ENCODE measurements at places on chromosomes 2 and 18.

- no peak for DNase-seq
These were observed 222.1 kb downstream of the LPIN1 start for GRCh38 chr2:11968521-11968920.

DNA sequence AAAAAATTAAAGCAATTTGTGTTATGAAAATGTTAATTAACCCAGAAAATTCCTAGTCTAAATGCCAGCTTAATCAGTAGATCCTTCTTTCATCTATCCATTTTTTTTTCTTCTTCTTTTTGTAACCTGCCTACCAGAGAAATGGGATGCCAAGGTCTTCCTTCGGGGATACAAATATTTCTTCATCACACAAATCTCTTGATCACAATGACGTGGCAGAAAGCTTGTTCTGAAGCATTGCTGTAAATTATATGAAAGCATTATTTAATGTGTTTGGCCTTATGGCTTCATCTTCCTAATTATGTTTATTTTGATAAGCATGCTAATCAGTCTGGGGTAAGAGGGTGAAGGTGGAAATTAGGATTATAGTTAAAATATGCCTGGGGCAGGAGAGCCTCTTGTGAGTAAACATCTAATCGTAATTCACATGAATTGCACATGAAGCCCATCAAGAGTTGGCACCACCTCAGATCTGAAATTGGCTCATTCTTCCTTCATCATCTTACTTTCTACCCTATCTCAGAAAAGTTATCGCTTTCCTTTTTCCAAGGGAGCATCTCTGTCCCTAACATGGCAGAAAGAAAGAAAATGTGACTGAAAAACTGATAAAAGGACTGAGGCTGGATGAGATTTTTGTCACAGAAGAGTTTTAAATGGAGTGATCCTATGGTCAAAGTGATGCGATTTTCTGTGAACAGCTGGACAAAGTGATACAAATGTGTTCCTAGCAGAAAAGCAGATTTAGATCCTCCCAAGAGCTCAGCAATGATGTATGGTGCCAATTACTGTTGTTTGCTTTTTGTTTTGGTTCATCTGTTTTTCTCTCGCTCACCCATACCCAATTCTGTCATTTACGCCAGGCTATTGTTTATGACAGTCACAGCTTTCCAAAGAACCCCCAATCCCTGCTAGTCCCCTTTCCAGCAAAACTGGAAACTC is 76.9 kb upstream of the PMAIP1 start:
- DNase-seq = no peak

DNA sequence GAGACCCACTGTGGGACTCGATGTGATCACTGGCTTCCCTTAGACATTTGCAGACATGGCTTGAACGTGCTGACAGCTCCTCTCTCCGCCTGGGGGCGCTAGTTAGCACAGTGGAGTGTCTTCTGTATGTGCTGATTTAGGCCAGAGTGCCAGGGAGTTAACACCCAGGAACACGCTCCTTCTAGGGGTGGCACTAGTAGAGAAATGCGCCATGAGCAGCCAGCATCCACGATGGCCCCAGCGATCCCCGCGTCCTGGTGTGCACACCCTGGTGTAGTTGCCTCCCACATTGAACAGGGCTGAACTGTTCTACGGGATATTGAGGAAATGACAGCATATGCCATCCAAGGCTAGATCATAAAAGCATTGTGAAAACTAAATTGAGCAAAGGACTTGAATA is 11.4 kb upstream of the NMUR1 start:
- peak; percentile 68 for DNase-seq

GRCh38 chr2:150066490-150066889 is 421.0 kb downstream of the RND3 start:
- no peak for DNase-seq

DNA sequence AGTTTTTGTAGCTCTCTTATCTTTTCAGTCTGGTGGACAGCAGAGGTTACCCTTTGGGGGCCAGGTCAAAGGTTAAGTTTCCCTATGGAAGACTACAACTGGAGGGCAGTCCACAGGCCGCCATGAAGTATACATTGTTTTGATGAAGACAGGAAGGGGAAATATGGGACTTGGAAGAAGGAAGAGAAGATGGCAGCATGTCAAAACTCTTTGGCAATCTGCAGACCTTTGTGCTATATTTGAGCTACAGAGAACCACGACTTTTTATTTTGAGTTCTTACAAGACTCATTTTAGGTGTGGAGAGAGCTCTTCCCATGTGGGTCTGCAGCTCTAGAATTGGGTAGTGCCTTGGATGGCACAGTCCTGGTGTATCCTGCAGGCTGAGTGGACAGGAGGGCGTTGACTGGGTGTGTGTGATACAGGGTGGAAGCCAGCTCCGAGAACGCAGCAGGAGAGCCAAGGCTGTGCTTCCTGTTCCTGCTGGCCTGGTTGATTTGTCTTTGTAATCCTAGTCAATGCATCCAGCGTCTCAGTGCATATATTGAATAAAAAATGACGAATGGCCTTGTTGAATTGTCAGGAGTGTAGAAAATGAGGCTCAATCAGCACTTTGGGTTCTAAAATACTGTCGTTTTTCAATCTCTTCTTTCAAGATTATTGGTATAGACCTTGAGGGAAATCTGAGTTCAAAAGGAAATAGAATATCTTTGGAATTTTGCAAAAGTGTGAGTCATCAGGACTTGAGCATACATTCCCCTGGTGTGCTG is 11.5 kb downstream of the ITGA6 start:
- DNase-seq = no peak

DNA sequence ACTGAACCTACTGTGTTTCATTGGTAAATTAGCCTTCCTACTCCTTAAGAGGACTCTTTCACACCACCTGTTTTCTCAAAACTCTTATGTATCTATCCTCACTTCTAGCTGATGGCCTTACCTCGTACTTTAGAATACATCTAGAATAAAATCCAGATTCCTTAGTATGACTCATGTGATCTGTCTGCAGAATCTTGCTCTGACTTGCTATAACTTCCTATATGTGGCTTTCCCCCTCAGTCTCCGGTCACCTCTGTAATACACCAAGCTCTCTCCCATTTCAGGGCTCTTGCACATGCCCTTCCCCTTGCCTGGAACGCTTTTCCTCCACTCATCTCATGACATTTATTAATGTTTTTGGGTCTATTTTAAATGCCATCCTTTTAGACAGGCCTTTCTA is 95.6 kb upstream of the LHCGR start:
- DNase-seq = no peak

DNA sequence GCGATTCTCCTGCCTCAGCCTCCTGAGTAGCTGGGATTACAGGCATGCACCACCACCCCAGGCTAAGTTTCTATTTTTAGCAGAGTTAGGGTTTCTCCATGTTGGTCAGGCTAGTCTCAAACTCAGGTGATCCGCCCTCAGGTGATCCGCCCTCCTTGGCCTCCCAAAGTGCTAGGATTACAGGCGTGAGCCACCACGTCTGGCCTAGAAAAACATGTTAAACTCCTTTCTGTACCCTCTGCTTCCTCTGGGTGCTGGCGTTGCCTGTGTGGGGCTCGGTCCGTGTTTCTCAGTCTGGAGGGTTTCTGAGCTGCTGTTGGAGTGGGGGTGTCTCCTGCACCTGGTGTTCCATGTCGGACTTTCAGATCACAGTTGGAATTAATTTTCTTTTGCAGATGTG is 17.9 kb downstream of the LDLRAD4 start:
- DNase-seq = no peak

- DNase-seq = no peak
These were observed 426.5 kb downstream of the SLC4A3 start for GRCh38 chr2:220053919-220054318.

GRCh38 chr18:3747176-3747973 is 297.4 kb downstream of the TGIF1 start:
- DNase-seq = no peak

- no peak for DNase-seq
These were observed 44.7 kb downstream of the ANKRD44 start for GRCh38 chr2:197265924-197266323.

GRCh38 chr2:150669492-150669891 is 182.0 kb upstream of the RND3 start:
- no peak for DNase-seq

DNA sequence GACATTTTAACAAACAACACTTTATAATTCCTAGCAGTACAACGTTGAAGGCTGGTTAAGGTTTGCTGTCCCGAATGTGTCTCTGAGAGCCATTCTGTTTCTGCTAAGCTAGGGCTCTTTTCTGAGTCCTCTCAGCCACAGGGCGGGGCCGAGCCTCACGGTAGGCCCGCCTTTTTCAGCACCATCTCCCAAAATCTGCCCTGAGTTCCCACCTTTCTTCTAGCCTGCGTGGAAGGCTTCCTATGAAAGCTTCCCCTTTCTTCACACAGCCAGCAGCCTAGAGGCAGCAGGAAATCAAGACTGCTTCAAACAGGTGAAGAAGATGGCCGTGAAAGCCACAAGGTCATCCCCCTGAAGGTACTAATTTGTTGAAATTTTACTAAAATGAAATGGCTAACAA is 255.5 kb downstream of the CDH2 start:
- DNase-seq = no peak

GRCh38 chr2:121303531-121304263 is 18.7 kb upstream of the TFCP2L1 start:
- no peak for DNase-seq

GRCh38 chr2:185208261-185208660 is 530.3 kb upstream of the FSIP2 start:
- peak; percentile 58 for DNase-seq

GRCh38 chr2:222538535-222538934 is 114.2 kb downstream of the SGPP2 start:
- DNase-seq = no peak

DNA sequence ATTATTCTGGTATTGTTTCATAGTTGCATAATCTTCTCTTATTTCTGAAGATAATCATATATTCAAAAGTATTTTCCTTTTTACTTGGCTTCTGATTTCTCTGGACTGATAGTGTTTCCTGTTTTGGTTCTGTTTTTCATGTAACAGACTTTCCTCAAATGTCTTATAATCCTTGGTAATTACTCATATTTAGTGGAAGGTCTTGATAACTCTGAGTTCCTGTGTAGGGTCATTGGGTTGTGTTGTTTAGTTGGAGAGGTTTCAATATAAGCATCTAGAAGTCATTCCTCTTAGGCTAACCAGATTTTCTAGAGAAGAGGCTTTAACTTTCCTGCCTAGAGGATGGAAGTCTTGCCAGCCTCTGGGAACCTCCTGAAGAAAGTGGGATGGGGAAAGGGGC is 23.8 kb downstream of the MFSD6 start:
- no peak for DNase-seq

GRCh38 chr2:5290900-5291546 is 401.2 kb upstream of the SOX11 start:
- DNase-seq = no peak

DNA sequence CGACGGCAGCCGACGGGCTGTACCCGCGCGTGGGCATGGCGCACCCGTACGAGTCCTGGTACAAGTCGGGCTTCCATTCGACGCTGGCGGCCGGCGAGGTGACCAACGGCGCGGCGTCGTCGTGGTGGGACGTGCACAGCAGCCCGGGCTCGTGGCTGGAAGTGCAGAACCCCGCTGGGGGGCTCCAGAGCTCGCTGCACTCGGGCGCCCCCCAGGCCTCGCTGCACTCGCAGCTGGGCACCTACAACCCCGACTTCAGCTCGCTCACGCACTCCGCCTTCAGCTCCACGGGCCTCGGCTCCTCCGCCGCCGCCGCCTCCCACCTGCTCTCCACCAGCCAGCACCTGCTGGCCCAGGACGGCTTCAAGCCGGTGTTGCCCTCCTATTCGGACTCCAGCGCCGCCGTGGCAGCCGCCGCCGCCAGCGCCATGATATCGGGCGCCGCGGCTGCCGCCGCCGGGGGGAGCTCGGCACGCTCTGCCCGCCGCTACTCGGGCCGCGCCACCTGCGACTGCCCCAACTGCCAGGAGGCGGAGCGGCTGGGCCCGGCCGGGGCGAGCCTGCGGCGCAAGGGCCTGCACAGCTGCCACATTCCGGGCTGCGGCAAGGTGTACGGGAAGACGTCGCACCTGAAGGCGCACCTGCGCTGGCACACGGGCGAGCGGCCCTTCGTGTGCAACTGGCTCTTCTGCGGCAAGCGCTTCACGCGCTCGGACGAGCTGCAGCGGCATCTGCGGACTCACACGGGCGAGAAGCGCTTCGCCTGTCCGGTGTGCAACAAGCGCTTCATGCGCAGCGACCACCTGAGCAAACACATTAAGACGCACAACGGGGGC is 2.0 kb downstream of the SP9 start:
- no peak for DNase-seq

DNA sequence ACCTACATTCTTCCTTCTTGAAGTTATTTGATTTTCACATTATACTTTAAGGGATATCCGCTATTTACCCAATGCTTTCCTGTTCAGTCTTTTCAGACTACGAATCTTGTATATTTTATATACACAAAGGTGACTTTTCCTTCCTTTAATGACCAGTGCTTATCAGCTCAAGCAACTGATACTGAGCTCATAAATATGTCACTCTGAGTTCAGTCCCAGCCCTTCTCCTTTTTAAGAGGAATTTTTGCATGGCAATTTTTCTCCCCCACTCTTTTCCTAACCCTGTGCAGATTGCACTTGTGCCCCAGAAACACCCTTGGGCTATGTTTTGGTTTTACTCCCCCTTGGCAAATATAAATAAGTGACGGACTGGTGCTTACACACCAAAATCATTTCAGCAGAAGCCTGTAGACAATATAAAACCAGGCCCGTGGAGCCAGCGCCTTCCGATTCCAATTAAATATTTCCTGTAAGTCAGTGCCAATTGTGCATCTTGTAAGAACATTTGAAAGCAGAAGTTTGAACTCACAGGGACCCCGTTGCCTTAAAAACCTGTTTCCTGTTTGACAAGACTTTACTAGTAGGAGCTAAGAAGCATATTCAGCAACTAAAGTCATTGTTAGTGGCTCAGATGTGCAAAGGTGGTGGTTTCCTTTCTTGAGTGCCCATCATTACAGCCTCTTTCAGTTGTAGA is 66.3 kb upstream of the GATA6 start:
- DNase-seq = no peak

DNA sequence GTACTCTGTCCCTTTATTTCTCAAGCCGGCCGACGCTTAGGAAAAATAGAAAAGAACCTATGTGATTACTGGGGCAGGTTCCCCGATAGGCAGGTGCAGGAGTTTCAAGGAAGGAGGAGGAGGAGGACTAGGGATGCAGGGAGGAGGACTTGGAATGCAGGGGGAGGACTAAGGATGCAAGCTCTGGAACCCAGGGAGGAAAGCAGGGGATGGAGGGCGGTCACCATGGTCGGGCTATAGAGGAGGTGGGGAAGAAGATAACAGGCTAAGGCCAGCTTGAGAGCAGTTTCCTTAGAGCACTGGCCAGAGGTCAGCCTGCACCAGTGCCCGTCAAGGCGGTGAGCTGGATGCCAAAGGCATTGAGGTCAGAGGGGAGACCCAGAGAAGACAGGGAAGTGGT is 18.7 kb upstream of the B3GNT7 start:
- no peak for DNase-seq

- DNase-seq = no peak
These were observed 84.2 kb downstream of the LRRFIP1 start for GRCh38 chr2:237711458-237712150.

- no peak for DNase-seq
These were observed 162.9 kb downstream of the MTCL1 start for GRCh38 chr18:8868276-8868675.

DNA sequence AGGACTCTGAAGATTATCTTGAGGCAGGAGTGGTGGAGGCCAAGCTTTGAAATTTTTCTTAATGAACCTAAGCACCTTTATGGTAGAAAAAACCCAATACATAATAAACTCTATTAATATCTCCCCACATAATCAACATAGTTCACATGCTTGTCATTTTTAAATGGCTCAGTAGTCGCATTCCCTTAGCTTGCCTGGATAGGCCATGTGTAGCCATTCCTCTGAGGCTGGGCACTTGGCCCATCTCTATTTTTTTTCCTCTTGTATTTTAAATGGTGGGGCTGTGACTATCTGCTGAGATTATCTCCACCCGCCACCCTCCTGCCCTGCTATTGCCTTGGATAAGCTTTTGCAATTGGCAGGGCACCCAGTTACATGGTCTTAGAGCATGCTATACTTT is 143.1 kb downstream of the FHOD3 start:
- no peak for DNase-seq
